Brain microvascular endothelial cell (primary cell): ENCODE measurements at places on chromosomes 5 and 9.

DNA sequence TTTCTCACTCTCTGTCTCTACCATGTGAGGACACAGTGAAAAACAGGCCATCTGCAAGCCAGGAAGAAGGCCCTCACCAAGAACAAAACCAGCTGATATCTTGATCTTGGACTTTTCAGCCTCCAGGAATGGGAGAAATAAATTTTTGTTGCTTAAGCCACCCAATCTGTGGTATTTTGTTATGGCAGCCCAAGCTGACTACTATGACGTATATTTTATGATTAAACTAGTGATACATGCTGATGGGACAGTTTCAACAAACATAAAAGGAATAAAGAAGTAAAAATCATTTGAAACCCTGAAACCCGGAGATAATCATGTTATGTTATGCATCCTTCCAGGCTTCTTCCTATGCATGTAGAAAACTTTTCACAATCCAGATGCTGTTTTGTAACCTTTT is 71.5 kb upstream of the ERBIN start:
- no peak for DNase-seq

- DNase-seq = no peak
These were observed 319.0 kb downstream of the EBF1 start for GRCh38 chr5:158780656-158781237.

GRCh38 chr5:179307931-179308471 is 37.3 kb downstream of the ADAMTS2 start:
- DNase-seq = no peak

DNA sequence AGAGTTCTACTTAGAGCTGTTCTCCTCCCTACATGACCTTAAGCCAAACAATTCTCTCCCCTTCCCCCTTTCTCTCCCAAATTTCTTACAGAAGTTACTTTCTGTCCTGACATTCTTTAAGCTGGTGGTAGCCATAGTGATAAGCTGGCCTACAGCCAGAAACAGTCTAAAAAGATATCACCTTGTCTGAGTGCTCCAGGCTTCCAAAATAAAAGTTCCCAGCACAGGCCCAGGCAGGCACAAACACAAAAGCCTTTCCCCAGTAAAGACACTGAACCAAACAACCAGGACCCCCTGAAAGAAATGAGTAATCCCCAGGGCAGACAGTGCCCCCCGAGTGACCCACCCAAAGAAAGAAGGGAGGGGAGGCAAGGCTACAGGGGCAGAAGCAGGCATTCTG is 19.2 kb downstream of the SIL1 start:
- peak; percentile 32 for DNase-seq

DNA sequence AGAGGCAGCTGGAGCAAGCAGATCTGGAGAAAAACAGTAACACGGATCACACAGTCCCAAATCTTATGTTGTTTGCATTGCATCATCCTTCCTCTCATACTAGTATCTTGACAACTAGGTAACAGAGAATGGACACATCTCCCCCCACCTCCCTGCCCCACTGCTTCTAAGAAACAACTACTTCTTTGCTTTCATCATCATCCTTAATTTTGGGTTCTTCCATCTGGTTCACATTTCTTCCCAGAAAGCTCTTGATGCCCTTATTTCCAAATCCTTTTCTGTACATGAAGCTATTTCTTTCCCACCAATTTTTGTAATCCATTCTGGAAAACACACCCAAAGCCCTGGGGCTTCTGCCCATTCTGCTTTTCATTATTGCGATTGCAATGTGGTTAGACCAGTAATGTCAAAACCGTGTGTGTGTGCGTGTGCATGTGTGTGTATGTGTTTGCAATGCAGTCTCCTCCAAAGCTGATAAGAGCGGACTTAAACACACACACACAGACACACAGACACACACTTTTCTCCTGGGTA is 254.7 kb upstream of the SLC30A5 start:
- DNase-seq = no peak

- DNase-seq = no peak
These were observed 15.7 kb downstream of the NUDT12 start for GRCh38 chr5:103546858-103547257.

DNA sequence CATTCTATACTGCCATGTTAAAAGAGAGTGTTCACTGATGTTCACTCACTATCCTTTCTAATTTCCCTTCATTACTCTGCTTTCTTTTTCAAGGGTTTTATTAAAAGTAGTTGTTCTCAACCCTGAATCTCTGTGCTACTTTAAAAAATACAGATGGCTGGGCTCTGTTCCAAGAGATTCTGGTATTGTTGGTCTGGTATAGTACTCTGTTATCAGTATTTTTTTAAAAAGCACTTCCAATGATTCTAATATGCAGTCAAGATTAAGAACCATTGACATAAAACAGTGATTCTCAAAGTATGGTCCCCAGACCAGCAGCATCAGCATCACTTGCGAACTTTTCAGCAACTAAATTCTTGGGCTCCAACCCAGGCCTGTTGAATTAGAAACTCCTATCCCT is 77.0 kb upstream of the STARD4 start:
- DNase-seq = no peak

DNA sequence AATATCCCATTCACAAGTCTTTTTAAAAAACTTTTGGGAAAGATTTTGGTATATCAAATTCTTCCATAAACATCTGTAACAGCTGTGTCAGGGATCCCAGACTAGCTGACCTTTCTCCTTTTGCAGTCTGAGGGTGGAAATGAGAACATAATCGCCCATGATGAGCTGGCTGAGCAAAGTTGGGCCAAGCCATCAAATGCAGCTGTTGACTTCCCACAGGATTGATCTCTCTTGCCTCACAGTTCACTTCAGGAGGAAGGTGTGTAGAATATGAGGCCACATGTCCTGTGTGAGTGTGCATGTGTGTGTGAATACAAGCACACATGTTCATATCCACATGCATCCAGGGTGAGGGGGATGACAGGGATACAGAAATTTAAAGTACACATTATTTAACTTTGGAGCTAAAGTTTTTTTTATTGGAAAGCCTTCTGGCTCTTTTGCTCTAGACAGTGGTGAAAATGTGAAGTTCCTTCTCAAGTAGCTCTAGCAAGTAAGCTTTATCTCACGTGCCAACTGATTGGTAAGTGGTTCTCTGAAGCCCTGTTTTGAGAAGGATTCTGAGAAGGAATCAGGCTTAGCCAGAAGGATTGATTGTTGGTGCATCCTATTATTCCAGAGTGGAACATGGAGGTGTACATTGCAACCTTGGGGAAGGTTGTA is 468.8 kb upstream of the DMAC1 start:
- no peak for DNase-seq

DNA sequence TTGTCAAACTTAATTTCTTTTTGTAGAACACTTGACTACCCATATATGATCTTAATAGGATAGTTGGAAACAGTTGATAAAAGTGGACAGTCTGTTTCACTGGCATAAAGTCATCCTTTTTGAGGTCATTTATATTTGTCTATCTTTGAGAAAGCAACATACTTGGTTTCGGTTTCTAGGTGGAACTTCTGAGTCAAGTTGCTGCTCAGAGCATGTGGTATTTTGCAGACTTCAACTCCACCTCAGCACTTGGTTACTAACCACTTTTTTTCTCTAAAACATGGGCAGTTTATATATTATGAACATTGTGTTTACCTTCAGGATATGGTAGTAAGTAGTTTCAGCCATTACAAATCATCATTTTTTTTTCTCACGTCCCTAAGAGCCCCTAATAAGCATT is 1749.0 kb upstream of the C9orf72 start:
- DNase-seq = no peak

- DNase-seq = no peak
These were observed 117.8 kb upstream of the PTCH1 start for GRCh38 chr9:95634536-95634935.

GRCh38 chr5:173653822-173654523 is 37.5 kb upstream of the BOD1 start:
- no peak for DNase-seq

- DNase-seq = no peak
These were observed 83.7 kb upstream of the IRX1 start for GRCh38 chr5:3511934-3512333.

- no peak for DNase-seq
These were observed 204.8 kb downstream of the SPATA31A6 start for GRCh38 chr9:42388146-42388690.

DNA sequence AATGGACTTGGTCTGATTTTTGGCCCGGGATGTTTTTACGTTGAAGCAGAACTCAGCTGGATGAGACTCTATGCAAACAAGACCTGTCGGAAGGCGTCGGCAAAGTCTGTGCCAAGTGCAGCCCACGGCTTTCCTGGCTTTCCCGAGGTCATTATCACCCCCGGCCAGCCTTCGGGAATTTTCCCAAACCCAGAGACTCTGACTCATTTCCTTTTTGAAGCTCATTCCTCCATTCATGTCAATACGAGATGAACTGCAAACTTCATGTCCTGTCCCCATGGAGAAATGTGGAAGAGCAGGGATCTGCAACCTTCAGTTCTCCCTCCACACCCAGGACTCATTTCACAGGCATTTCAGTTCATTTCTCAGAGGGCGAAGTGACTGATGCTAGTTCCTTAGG is 95.3 kb downstream of the IRX2 start:
- no peak for DNase-seq

DNA sequence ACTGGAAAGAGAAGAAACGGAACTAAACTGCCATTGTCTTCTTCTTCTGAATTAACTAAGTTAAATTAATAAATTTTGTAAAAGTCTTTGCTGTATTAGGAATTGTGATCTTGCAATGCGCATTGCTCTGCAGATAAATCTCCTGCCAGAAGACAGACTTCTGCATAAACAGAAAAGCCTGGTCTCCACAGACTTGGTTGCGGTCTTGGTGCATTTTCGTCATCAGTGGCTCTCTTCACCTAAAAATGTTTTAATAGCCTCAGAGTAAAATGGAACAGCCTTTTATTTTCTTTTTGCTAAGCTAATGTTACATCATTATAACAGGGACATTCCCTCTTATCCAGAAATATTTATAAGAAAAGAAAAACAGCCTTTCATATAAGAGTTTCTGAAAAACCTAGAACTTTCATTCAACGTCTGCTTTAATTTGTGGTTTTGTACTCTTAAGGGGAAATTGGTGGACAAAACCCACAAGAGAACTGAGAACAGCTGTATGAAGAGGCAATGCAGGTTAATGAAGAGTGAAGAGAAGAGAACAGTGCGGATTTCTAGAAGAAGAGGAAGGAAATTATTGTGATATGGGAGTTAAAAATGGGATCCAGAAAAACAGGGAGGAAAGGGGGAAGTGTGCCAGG is 10.1 kb downstream of the IFNA5 start:
- no peak for DNase-seq

GRCh38 chr9:5453004-5453403 is 2.7 kb downstream of the CD274 start:
- no peak for DNase-seq

- no peak for DNase-seq
These were observed 50.3 kb downstream of the AP3S1 start for GRCh38 chr5:115892021-115892420.

- DNase-seq = no peak
These were observed 140.3 kb upstream of the IER5L start for GRCh38 chr9:129318121-129319075.

DNA sequence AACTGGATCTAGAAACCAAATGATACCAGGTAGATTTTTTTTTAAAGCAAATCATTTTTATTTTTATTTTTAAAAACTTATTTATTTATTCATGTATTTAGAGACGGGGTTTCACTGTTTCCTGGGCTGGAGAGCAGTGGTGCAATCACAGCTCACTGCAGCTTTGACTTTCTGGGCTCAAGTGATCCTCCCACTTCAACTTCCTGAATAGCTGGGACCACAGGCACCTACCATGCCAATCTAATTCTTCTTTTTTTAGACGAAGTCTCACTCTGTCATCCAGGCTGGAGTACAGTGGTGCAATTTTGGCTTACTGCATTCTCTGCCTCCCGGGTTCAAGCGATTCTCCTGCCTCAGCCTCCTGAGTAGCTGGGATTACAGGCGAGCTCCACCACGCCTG is 41.3 kb upstream of the CDK20 start:
- no peak for DNase-seq
